Stimulated activated CD8-positive, alpha-beta memory T cell treated with anti-CD3 and anti-CD28 coated beads, Interleukin-4, amount 100 ng/mL, for 48 hours (primary cell): ENCODE measurements at places on chromosomes 4 and X.

DNA sequence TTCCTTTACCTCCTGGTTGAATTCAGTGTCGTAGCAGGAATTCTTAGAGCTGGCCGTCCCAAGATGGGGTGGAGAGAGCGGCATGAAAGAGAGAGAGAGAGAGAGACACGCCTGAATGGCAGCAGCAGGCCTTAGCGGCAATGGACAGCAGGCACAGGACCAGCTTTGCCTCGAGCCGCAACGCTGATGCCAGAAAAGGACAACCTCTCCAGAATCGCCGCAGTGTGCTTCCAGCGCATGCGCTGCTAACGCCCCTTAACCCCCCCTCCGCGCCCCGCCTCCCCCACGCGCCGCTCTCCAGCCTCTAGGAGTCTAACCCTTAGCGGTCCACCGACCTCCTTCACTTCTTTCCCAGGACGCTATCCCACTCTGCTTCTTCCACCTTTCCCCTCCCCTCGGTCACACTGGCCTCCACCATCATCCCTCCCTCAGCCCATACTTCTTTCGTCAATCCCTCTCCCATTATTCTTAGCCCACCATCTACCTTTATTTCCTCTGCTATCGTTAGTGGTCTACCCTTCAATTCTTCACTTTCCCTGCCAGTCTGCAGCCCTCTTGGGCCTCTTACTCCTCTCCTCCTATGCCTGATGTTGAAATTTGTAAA is 10.5 kb upstream of the ZCCHC13 start:
- peak; percentile 73 for DNase-seq

DNA sequence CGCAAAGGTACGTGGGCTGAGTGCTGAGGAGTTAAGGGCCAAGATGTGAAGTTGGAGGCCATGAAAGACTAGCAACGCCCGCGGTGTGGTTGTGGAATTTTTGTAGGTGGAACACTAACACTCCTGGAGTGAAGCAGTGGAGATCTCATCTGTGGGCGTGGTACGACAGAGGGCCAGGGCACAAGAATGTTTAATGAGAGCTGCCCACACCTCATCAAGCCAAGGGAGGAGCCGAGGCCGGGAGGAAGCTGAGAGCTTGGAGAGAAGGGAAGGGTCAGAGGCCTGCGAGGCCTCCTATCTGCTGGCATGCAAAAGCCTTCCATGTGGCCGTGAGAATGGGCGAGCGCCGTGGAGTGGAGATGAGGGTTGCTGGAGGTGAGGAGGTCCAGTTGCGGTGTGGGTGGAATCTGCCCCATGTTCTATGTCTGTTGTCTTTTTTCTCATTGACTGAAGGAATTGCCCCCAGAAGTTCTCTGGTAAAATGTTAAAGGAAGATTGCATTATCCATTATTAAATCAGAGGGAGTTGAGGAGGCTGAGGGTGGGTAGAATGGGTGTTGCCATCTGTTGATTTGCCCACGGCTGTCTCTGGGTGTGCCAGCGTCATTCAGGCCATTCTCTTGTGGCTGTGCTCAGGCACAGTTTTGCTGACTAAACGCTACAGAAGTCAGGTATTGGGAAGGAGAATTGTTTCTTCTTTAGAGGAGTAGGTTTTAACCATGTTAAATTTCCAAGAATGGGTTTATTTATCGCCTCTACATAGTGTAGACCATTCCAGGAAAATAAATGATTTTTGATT is 19.8 kb downstream of the SNX25 start:
- no peak for DNase-seq

- no peak for DNase-seq
Observed at GRCh38 chrX:77900688-77901087, 1.4 kb downstream of the COX7B start.

DNA sequence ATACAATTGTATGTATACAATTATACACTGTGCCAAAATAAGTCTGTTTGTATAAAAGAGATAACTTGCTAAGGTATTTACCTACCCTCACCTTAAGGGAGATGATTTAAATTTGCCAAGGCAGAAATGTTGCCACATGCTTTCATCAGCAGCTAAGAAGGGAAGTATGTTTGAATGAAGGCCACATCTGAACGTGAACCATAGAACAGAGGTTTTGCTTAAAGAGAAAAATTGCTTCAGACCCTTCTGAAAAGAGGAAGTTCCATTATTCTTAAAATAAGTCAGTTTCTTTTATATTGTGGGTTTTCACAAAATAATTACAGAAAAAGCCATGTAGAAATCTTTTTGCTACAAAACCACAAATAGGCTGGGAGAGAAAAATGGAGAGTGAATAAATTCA is 621.5 kb upstream of the HTR2C start:
- DNase-seq, result no peak

GRCh38 chrX:22060415-22061280 is 28.5 kb downstream of the PHEX start:
- peak; percentile 34 for DNase-seq

DNA sequence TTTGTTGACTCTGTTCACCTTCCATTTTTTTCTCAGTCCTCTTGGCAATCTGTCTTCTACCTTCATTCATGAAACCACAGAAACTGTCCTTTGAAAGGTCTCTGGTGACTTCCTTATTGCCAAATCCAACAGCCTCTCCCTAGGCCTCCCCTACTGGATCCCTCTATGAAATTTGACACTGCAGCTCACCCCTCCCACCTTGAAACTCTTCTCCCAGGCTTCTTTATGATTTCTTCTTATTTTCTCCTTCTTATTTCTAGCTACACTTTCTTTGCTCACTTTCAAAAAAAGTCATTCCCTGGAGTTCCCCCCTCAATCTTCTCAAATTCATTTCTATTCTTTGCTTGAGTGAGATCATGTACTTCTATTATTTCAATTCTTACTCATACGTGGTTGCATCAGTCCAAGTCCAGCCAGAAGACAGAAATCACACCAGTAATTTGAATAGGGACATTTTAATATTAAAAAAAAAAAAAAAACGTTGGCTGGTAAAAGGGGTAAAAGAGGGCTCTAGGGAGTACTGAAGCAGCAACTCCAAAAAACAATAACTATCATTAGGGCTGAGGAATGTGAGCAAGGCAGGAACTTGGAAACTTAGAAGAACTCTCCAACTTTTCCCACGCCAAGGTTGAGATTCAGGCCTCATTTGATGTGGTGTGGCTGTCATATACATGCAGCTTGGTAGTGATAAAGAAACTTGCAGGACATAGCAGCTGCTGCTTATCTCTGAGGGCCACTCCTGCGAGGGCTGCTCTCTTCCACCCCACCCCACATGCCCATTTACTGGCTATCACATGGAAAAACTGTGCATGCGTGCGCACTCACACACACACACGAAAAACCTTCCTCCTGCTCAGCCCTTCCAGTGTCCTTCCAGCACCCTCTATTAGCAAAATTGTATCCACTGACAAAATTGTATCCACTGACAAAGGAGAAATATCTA is 169.8 kb upstream of the GALNT7 start:
- no peak for DNase-seq

GRCh38 chrX:30939928-30940327 is 50.9 kb upstream of the TAB3 start:
- no peak for DNase-seq

DNA sequence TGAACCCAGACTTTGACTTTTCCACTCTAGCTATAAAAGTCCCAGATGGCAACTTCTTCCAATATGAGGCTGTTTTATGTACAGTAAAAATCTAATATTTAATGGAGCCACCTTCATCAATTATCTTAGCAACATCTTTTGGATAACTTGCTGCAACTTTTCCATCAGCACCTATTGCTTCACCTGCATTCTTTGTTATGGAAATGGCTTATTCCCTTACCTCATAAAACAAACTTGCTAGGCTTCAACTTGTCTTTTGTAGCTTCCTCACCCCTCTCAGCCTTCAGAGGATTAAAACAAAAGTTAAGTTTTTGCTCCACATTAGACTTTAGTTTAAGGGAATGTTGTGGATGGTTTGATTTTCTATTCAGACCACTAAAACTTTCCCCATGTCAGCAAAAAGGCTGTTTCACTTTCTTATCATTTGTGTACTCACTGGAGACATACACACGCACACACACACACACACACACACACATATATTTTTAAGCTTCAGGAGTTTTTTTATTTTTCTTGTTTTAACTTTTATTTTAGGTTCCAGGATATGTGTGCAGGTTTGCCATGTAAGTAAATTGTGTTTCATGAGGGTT is 1296.1 kb upstream of the PABPC4L start:
- no peak for DNase-seq

DNA sequence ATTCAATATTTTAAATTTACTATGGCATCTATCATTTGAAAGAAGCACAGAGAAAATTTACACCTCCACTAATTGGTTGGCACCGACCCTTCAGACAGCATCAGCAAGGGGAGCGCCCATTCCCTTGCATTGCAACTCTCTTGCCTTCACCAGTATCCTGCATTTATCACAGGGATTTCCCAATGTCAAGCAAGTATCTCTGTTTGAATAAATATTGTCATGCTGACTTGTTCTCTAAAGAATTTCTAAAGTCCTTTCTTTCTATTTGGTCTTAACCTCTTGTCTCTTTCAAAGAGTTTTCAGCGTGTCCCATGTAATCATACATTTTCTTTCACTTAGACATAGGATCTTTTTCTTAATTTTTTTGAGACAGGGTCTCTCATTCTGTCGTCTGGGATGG is 10.4 kb downstream of the DCTD start:
- DNase-seq, result no peak

DNA sequence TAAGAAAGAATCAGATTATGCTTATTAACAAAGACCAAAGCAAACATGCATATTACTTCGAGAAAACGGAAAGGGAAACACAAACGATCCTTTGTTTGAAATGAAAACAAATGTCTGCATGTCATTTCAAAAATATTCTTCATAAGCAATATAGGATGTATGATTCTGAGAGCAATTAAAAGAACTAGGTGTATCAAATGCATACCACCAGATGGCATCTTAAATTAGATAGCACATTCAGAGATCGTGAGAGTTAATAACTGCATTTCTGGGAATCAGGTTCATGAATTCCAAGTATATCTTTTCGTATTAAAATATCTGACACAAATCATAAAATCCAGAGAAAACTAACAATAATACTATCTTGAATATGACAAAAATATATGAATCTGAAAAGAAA is 159.5 kb downstream of the PPP3CA start:
- no peak for DNase-seq
